ENCODE measurements at places on chromosomes 1 and 21.

DNA sequence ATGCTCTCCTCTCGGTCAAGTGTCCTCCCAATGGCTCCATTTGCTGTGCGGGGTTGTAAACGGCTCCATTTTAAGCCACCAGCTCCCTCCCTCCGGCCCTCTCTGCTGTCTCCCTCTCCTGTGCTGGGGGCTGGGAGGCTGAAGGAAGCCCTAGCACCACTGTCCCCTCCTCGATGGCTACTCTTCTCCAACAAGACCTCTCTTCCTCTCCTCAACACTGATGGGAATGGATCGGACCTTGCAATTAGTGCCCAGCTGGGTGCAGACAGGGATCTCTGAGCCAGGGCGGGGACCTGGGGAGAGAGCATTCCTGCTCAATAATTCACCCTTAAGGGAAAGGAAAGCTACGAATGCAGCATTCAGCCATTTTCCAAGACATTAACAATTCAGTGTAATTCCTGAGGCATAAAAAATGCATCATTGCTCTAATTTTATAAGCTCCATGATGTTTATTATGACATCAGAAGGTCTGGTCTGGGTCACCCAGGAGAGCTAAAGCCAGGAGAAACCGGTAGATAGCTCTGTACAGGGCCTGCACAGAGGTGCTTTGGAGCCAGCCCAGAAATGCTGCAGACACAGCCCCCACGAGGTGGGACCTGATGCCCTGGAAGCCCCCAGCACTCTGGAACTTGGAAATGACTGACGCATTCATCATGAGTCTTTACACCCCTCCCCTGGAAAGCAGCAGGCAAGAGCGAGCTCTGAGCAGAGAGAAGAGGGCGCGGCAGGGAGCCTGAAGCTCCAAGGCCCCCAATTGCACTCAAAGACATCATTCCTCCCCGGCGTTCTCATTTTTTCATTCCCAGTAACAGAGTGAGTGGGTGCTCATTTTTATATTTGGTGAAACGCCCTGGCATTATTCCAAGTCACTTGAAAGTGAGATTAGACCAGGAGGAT lies 76.2 kb upstream of the VAMP3 start:
- DNase-seq: no peak

DNA sequence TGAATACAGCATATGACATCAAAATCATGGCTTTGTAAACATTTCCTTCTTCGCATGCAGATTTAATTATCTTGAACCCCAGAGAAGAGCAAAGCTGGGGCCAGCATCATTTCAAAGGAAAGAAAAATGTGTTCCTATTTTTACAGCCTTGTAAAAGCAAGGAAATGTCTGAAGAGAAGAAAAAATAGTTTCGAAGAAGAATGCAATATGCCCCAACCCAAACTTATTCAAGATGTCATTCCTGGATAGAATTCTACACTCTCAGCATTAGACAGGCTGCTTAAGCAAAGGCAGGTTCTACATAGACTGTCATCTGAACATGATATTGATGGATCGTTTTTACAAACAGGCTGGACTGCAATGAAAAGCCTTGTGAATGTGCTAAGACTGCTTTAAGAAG lies 900.8 kb downstream of the TTLL7 start:
- no peak for DNase-seq

GRCh38 chr1:204177133-204177532 lies 11.0 kb upstream of the REN start:
- no peak for DNase-seq

GRCh38 chr1:73784026-73784425 lies 413.9 kb downstream of the LRRIQ3 start:
- DNase-seq: no peak

- no peak for DNase-seq
These were observed 333.8 kb downstream of the HHAT start for GRCh38 chr1:210662291-210663050.

DNA sequence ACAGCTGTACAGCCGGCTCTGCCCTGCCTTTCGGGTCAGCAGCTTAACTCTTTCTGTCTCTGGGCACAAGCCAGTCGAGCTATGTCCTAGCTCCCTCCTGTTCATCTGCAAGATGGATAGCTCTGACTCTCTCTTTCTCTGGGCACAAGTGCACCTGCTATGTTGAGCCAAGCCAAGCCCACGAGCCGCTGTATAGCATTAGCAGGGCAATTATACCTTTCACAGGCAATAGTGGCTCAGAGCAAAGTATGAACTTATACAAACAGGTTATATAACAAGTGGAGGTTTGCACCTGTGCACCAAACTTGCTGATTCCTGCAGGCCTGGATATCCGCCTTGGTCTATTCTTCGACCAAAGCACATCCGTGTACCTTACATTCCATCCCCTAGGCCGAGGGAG lies 33.0 kb upstream of the CR2 start:
- no peak for DNase-seq

GRCh38 chr1:201503397-201504176 lies 3.3 kb downstream of the CSRP1 start:
- DNase-seq: no peak

- DNase-seq: no peak
These were observed 24.8 kb downstream of the S100A10 start for GRCh38 chr1:151968791-151969399.

DNA sequence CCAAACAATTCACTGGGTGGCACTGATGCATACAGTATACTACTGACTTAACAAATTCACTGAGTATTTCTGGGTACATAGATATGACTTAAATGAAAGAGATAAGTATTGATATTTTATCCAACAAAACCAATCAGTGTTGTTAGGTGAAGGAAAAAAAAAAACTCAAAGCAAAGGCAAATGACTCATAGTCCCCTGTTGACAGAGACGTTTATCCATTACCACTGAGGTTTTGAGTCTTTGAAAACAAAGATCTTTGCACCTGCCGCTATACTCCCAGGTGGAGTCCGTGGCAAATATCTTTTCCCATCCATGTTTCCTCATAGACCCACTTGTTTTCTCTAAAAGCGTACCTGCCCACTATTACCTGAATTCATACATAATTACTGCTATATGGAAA lies 18.4 kb downstream of the DYNLT5 start:
- no peak for DNase-seq

GRCh38 chr21:43919871-43920801 lies 55.1 kb downstream of the AGPAT3 start:
- no peak for DNase-seq

GRCh38 chr1:52239708-52240001 lies 97.8 kb downstream of the ZFYVE9 start:
- no peak for DNase-seq

GRCh38 chr1:23895082-23895481 lies 18.1 kb downstream of the CNR2 start:
- DNase-seq: no peak

DNA sequence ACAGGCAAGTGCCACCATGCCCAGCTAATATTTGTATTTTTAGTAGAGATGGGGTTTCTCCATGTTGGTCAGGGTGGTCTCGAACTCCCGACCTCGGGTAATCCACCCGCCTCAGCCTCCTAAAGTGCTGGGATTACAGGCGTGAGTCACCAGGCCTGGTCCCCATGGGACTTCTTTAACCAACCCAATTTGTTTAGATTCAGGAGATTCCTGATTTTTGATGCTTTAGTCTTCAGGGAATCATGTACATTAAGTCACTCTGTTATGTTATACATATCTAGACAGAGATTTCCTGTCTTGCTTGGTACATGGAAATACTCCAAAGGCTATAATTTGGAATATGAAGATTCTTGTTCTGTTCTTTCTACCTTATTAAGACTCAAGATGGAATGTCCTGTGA lies 202.4 kb upstream of the L1TD1 start:
- no peak for DNase-seq

- no peak for DNase-seq
These were observed 35.1 kb downstream of the RNF2 start for GRCh38 chr1:185080422-185080821.

GRCh38 chr1:37274938-37275631 lies 199.3 kb upstream of the ZC3H12A start:
- no peak for DNase-seq

DNA sequence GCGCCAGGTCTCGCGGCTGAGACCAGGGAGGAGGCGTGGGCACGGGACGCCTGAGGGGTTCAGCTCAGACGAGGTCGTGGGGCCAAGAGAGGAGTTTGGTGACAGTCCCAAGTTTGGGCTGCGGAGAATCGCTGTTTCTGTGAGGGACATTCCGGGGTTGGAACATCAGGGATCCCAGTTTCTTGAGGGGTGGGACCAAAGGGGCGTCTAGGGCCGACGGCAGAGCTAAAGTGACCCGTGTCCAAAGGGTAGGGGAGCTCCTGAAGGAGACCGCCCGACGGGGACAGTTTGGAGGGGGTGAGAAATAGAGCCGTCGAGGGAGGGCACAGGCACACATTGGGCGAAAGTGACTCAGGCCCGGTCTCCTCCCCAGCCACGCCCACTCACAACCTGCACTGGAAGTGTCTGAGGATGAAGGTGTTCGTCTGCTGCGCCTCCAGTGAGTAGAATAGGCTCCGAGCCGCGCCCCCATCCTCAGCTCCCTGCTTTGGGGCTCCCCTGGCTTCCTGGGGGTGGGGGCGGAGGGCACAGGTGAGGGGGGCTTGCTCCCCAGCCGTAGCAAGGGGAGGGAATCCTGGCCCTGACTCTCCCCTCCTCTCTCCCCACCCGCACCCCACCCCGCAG lies 7.0 kb downstream of the EFNA3 start:
- DNase-seq: peak; percentile 66

DNA sequence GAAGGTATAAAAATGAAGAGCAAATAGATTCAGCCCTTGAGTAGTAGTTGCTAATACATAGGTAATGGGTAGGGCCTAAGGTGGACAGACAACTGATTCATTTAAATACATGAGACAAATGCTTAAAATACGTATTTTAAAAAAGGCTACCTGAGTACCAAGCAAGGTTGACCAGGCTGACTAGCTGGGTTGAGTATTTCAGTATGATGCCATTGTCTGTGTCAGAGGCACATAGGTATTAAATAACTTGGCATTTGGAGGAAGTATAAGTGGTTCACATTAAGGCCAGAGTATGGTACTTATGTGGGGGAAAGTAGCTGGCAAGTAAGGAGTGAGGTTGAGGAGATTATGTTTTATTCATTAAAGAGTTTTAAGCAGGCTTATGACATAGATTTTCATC lies 19.4 kb downstream of the NEK7 start:
- DNase-seq: no peak

GRCh38 chr1:22030057-22030456 lies 22.5 kb upstream of the CDC42 start:
- DNase-seq: no peak

DNA sequence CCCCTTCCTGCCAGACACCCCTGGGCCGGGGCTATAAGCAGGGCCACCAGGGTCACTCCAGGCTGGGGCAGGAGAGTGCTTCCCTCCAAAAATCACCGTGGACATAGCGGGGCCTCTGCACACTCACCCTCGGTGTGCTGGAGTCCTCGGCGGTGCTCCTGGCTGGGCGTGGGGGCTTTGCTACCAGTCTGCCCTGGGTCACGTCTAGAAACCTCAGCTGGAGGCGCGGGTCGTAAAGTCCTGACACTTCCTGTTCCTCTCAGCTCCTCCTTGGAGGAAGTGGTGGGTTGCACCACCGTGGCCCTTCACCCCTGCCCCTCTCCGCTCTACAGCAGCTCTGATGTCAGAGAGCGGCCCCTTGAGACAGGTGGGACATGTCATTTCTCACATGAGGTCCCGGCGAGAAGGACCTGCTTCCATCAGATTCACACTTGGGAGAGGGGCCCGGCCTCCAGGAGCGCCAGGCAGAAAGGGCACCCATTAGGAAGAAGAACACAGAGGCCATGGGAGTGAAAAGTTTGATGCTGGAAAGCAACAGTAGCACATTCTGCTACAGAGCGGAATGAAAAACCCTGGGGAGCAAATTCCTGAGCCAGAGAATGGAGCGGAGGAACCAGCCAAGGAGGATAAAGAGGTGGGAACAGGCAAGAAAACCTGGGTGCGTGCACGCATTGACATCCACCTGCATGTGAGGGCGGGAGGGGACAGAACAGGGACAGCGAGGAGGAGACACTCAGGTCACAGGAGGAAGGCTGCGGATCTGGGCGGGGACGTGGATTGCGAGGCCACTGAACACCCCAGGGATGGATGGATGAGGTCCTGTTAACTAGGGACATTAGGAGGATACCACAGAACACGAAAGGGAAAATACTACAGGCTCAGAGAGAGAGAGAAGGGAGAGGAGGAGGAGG lies at the start of gene ITGB2:
Gene ITGB2, minus strand, starts transcription at position 206 of the 911 bp plus-strand sequence. CDS start 10,117 bp downstream, outside the sequence.
- DNase-seq: no peak

DNA sequence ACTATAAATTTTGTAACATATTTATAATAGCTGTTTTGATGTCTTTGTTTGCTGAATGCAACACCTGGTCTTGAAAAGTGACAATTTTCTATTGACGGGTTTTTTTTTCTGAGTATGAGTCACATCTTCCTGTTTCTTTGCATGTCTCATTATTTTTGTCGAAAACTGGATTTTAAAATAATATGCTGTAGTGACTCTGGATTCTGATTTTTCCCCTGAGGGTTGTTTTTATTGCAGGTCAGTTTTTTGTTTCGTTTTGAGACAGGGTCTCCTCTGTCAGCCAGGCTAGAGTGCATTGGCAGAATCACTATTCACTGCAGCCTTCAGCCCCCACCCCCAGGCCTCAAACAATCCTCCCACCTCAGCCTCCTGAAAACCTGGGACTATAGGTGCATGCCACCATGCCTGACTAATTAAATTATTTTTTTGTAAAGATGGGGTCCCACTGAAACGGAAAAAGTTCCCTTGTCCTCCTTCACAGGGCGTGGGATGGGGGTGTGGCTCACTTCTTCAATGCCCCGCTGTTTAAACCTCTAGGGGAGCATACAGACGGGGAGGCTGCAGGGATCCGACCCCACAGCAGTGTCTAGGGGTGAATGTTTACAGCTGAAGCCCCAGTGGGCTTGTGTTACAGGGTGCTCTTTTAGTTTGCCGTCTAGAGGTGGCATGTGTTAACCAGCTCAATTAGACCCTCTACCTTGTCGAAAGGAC lies 11.3 kb upstream of the PPIE start:
- no peak for DNase-seq

DNA sequence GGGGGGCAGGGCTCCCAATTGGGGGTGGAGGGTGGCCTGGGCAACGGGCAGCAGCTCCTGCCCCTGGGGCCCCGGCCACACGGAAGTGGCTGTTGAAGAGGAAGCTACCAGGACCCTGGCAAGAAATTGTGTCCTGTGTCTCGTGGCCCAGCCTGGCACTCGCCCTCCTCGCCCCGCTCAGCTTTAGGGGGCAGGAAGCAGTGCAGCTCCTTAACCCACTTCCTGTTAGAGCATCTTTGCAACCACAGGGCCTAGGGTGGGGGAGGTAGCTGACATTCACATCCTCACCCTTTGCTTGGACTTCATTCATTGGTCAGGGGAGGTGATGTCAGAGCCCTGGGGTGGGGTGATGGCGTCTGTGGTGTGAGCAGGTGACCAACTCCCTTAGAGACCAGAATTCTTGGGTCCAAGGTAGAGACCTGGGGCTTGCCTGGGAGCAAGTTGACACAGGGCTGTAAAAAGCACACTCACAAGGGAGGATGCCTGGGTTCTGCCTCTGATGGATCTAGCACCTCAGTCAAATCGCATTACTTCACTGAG lies at the start of gene ARHGAP30:
Gene ARHGAP30, minus strand, starts transcription at position 161 of the 540 bp plus-strand sequence. CDS start 267 bp downstream, outside the sequence.
- DNase-seq: peak; percentile 70
